AG09309 (cell line): ENCODE measurements at places on chromosomes 5 and 9.

- DNase-seq = no peak
These were observed 4.1 kb upstream of the PDGFRB start for GRCh38 chr5:150159741-150160179.

DNA sequence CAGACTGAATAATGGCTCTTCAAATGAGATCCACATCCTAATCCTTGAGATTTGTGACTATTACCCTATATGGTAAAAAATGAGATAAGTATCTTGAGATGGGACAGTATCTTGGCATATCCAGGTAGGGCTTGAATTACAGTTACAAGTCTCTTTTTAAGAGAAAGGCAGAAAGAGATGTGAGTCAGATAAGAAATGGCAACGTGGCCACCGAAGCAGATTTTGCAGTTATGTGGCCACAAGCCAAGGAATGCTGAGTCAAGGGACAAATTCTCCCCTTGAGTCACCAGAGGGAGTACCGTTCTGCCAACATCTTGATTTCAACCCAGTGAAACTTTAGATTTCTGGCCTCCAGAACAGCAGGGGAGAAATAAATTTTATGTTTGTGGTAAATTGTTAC lies 1983.0 kb upstream of the C9orf72 start:
- DNase-seq = no peak

DNA sequence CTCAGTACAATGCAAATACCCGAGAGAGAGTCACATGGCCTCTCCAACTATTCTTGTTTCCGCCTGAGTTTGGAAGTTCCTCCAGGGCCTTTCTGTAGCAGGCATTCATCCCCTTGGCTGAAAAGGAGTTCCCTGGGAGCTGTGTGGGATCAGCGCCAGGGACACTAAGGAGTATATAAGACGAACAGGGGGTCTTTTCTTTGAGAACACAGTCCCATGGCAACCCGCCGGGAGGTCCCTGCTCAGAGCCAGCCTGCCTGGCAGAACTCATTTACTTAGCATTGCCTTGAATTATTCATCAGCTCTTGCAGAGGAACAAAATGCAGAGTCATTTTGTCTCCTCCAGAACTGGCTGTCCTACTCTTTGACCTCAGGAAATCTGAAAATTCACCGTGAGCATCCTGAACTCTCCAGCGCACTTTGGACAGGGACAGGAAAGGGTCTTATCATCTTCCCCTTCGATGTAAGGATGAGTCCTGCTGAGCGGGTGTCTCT lies 120.4 kb upstream of the OSMR start:
- no peak for DNase-seq

- no peak for DNase-seq
These were observed 298.1 kb downstream of the CETN3 start for GRCh38 chr5:90111364-90112032.

DNA sequence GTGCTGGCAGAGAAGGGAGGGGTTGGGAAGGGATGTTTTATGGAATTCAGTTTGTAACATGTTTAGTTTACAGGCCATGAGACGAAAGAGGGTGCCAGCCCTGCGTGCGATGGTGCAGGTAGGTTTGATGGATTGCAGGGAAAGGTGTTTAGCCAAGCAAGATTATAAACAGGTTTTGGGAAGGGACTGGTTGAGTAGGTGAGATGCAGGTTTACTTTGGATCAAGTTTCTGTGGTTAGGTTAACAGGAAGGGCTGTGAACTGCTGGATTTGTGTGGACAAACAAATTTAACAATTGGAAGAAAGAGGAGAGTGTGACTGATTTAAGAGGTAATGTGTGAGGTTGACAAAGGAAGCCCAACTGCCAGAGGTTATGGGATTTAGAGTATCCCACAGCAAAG lies 32.6 kb upstream of the GPX3 start:
- no peak for DNase-seq

DNA sequence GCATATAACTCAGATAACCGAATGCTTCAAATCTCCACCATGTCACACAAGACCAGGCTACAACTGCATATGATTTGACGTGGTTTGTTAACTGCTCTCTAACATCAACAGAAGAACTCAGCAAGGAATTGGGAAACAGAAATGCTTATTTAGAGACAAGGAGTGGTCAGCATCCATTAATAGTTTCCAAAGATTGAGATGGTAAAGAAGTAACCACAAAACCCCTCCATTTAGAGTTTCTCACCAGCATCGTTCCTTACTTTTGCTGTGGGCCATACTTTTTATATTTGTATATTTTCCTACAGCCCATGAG lies 25.2 kb downstream of the DPYSL3 start:
- no peak for DNase-seq

GRCh38 chr9:15310107-15310850 lies 3.3 kb upstream of the TTC39B start:
- no peak for DNase-seq

DNA sequence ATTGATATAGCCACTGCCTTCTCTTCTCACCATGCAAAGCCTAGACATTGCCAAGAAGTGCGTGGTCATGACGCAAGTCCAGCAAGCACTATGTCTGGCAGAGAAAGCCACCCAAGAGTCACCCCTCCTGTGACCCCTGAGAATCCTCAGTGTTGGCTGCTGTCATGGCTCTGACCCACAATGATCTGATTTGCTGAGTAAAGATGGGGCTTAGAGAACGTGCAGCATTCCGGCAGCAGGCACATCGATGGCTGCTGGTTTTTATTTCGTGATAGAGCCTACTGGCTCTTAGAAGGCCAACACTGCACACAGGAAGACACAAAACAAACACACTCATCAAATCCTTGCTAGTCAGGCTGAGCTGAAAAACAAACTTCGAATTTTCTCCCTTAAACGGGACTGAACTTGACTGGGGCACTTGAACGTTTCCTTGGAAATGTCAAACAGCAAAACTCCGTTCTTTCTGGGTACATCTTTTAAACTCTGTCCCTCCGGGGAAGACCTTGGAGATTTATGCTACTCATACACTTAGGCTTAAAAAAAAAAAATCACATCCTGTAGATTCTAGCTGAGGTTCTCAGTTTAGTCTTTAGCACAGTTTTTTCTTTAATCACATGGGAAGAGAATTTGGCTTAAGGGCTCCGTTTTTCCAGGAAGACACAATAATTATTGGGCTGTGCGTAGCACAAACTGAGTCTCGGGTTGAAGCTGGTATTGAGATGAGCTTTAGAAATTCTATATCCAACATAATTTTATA lies 88.2 kb upstream of the BASP1 start:
- no peak for DNase-seq

GRCh38 chr5:118678746-118679145 lies 309.6 kb downstream of the DTWD2 start:
- no peak for DNase-seq

DNA sequence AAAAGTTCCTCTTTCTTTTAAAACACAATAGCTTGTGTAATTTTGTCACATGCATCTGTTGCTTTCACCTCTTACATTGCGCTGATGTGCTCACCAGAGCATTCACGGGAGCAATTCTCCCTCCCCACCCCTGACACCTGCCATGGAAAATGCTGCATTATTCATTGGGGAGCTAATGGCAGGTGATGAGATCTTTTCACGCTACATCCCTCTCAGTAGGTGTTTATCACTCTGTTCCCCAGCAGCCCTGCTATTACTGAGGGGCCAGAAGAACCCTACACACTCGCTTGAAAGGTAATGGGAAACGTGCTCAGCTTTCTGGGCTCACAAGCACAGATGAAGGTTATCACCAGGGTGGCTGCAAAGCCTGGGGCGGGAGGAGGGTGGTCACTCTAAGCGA lies 398.0 kb downstream of the PSAT1 start:
- no peak for DNase-seq

GRCh38 chr9:34994900-34995669 lies 5.5 kb downstream of the DNAJB5 start:
- peak; percentile 67 for DNase-seq

DNA sequence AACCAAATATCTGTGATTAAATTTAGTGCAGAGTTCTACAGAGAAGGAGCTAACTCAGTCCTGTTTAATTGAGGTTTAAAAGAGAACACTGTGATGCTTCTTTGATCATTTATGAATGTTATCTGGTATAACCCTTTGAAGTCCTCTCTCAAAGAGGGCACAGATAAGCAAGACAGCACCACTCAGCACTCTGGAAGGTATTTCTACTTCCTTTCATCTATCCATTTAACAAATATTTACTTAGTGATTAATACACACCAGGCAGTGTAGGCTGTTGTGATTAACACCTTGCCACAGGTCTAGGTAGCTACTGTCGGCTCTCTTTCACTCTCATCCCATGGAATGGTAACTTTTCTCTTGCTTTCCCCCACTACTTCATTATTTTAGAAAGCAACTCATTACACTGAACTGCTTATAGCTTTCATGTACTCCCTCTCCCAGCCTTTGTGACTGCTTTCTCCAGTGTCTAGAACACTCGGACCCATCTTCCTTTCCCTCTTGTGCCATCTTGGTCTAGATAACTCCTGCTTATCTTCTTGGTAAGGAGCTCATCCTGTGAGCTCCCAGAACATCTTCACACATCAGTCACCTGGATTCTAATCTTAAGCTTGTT lies 54.7 kb downstream of the GLDC start:
- DNase-seq = no peak

DNA sequence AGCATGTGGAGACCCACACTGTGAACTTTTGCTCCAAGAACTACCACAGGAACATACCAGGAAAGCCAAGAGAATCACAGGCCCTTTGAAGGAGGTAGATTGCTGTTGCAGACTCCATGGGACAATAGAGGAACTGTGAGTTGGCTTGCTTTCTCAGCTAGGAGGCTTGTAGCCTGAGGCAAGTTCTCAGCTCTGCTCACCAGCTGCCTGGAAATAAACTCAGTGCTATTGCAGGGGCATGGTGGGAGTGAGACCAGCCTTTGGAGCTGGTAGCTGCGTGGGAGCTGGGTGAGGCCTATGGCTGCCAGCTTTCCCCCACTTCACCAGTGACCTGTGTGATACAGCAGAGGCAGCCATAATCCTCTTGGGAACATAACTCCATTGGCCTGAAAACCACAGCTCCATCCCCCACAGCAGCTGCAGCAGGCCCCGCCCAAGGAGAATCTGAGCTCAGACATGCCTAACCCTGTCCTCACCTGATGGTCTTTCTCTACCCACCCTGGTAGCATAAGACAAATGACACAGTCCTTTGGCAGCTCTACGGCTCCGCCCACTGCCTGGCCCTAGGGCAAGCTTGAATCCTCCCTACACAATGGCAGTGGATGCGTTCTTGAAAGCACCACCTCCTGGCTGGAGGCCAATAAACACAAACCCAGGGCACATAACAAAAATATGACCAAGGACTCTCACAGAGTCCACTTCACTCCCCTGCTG lies 389.5 kb downstream of the KIF4B start:
- no peak for DNase-seq

DNA sequence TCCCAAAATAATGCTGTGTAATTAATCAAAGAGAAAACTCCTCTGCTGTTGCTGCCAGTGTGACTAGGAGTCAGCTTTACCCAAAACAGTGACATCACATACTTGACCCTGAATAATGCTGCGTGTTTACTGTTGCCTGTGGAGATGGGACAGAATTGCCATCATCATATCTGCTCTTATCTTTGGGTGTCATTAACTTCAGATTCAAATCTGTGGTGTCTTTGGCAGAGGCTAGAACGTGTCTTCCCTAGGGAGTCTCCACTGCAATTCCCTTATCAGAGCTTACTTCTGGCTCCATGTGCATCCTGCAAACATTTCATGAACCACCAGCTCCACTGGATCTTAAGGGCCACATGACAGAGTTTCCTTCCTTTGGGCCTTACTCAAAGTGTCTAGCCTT lies 88.9 kb upstream of the MRPS30 start:
- no peak for DNase-seq

DNA sequence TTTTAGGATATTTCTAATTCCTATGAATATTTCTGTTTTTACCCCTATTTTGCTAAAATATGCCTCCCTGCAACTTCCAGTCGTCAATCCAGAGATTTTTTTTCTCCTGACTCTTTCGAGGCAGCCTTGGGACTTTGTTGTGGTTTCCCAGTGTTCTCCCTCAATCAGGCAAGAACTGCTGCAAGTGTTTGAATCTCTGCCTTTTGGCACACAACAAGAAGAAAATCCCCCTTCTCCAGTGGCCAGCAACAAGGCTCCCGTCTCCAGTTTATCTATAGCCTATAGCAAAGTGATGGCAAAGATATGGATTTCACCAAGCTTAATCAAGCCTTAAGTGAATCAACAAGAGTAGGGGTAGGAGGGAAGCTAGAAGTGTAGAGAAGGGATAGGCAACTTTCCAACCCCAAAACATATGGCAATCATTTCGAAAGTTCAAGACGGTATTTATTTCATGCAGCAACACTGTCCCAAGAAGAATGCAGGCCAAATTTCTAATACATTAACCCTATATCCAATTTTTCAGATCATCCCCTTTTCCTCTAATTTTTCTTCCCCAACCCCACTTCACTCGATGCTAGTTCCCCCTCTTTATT lies 37.7 kb upstream of the PAPPA start:
- DNase-seq = no peak

DNA sequence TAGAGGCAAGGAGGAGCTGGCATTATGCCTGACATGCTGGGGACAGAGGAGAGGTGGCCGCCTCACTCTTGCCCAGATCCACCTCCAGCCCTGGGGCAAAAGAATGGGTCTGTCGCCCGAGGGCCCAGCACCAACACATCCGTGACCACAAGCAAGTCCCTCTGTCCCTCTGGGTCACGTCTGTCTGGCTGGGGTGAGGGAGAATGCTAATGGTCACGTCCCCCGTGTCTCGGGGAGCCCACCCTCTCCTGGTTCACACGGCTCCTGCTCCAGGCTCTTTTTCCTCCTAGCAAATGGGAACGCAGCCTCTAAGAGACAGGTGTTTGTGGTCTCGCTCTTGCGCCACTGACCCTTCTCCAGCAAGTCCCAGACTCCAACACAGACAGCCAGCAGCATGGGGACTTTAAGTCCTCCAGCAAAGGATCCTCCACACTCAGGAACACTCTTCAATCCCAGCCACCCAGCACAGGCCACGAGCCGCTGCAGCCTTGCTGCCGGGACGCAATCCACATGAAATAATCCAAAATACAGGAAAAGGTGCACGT lies 4.1 kb downstream of the ENG start:
- no peak for DNase-seq

- DNase-seq = no peak
These were observed 79.4 kb downstream of the GAS1 start for GRCh38 chr9:86867804-86868313.
